ENCODE measurements at places on chromosomes 7 and 10. TPM values are rescaled to one million over a fixed set of nuclear protein-coding genes. Genes with fewer than 3 reads are reported as not detected.

The CPN1 gene
- not detected for total RNA-seq

The FAM25C gene
- total RNA-seq, result not detected

The NEUROG3 gene
- total RNA-seq, result not detected

The ECHDC3 gene
- total RNA-seq, result 2.8 TPM

The LIPK gene
- total RNA-seq, result not detected

The CAMK2B gene
- 0.18 TPM for total RNA-seq

The OPALIN gene
- total RNA-seq, result not detected

The PRKAR1B gene
- 14.7 TPM for total RNA-seq

The CPA4 gene
- total RNA-seq, result 365 TPM

The METTL27 gene
- 1.7 TPM for total RNA-seq

The KCNIP2 gene
- total RNA-seq, result not detected

The SUFU gene
- 2.2 TPM for total RNA-seq

The ADO gene
- 8.1 TPM for total RNA-seq

The EEPD1 gene
- total RNA-seq, result 8.1 TPM

The SLC26A5 gene
- not detected for total RNA-seq

The AZGP1 gene
- not detected for total RNA-seq

The CALY gene
- total RNA-seq, result not detected

The LRIT1 gene
- not detected for total RNA-seq

The CRYGN gene
- total RNA-seq, result not detected

The GBX1 gene
- total RNA-seq, result not detected

The OR6B1 gene
- not detected for total RNA-seq

The LIPN gene
- total RNA-seq, result not detected

The CLDN4 gene
- 2.9 TPM for total RNA-seq

The MBL2 gene
- not detected for total RNA-seq

The RELN gene
- total RNA-seq, result 19.4 TPM

The FZD8 gene
- total RNA-seq, result 3.6 TPM

The OR6V1 gene
- total RNA-seq, result not detected

The STEAP4 gene
- not detected for total RNA-seq

The EGR2 gene
- 0.56 TPM for total RNA-seq

The CPXM2 gene
- not detected for total RNA-seq

The TEX36 gene
- total RNA-seq, result not detected

The CYP26C1 gene
- total RNA-seq, result under 0.01 TPM

The MACC1 gene
- total RNA-seq, result under 0.01 TPM

The DYNC1I1 gene
- not detected for total RNA-seq

The ELMO1 gene
- not detected for total RNA-seq

The MSMB gene
- total RNA-seq, result not detected

The AOC1 gene
- total RNA-seq, result not detected
